ENCODE measurements at places on chromosomes 13 and 19.

GRCh38 chr19:51514866-51515481, 13.4 kb upstream of the SIGLEC12 start:
- no peak for DNase-seq

DNA sequence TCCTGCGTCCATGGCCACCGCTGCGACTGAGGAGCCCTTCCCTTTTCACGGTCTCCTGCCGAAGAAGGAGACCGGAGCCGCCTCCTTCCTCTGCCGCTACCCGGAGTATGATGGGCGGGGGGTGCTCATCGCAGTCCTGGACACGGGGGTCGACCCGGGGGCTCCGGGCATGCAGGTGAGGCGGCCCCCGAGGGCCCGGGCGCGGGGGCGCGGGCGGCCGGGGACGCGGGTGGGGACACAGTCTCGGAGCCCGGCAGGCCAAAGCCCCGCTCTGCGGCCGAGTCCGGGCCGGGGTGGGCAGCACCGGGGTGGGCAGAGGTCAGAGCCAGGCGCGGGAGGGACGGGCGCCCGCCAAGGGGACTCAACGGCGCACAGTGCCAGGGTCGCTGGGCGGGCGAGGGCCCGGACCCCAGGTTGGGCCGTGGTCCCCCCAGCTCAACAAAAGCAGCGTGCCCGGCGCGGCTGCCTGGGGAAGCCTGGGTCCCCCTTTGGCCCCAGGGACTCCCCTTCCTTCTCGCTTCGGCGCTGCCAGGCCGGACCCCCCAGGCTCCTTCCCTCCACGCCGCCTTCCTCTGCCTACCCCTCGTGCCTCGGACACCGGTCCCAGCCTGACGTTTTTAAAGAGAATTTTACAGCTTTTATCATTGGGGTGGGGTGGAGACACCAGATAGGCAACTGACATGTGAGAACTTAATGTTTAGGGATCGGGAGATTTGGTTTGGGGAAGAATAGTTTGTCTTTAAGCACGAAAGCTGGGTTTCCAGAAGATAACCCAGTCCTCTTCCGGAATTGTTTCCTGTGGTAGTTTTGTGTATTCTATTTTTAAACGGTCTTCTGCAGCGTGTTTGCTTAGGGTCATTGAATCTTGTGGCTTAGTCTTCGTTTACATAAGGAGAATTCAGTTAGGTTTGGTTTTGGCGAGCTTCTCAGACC, 509 bp downstream of the TPP2 start:
- no peak for DNase-seq

DNA sequence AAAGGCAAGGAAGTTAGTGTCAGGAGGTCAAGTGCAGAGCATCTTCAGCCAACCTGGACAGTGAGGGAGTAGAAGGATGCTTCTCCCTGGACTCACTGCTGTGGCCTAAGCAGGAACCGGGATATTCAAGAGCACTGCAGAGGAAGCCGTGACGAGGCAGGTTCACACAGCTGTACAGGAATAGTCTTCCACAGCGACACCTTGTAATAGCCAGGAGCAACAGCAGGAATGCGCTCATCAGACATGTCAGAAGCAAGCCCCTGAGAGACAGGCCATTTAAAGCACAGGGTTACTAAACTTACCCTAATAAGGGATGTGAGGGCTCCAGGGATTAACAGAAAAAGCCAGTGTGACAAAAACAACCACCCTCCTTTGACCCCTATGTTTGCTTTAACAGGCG, 3.5 kb upstream of the MED26 start:
- no peak for DNase-seq

- no peak for DNase-seq
Observed at GRCh38 chr13:28257305-28257704, 119.0 kb downstream of the PAN3 start.

- no peak for DNase-seq
Observed at GRCh38 chr13:26465514-26465913, 92.0 kb upstream of the WASF3 start.

- no peak for DNase-seq
Observed at GRCh38 chr13:38530492-38530891, 156.4 kb upstream of the FREM2 start.

DNA sequence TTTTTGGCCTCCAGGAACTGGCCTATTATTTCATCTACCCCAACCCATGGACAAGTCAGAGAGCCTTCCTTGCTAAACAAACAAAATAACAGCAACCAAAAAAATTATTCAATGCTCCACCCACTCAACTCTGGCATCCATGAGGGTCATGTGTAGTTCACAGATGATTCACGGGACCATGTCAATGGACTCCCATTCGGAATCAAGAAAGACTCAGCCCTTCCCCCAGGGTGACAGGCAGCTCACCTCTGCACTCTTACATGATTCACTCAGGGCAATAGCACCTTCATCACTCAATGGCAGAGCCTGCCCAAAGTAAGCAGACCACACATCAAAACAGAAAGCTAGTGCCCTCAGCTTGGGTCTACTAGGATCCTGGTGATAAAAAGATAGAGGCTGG, 14.3 kb upstream of the SCEL start:
- DNase-seq = no peak

DNA sequence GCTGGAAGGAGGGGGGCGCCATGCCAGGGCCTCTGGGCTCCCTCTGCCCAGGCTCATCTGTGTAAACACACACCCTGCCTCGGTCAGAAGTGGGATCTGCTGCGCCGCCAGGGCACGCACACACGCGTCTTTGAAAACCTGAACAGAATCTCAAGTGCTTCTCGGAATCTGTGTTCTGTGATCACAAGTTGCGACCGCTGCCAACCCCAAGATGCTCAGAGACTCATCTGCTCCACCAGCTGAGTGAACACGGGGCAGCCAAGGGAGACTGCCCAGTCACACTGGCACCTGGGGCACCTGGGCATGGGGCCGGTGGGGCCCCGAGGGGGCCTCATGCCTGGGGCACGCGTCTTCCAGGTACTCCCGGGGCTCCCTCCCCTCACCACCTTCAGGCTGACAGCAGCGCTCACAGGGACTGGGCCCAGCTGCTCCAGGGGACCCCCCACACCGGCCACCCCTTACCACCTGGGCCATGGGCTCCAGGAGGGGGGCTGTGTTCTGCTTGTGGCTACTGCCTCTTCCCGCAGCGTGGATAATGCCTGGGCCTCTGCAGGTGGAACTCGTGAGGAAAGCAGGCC, 59.0 kb downstream of the KLF2 start:
- no peak for DNase-seq

GRCh38 chr13:48380581-48380980, 32.3 kb downstream of the LPAR6 start:
- DNase-seq = no peak

GRCh38 chr13:103945836-103946235, 879.6 kb upstream of the SLC10A2 start:
- DNase-seq = no peak

GRCh38 chr13:22009500-22009899, 338.6 kb downstream of the FGF9 start:
- DNase-seq = no peak

All from SIG-M5 (cell line).